ENCODE measurements at places on chromosomes 7 and 10.

DNA sequence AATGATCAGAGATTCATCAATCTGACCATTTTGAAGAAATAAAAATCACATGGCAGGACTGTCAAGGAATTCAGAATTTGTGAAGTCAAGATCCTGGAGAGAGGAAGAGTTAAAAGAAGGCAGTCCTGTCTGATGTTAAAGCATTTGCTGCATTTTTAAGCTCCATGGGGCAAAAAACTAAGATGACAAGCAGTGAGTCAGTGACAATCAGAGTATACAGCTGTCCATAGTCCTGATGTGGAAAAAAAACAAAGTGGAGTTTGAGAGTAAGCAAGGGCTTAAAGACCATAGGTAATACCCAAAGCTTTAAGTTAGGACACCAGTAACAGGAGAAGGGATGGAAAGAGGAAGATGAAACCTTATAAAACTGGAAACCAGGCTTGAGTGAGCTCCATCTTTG is 412.7 kb upstream of the ANKRD30A start:
- no peaks in the 10 kb centered on the region for H3K27me3 ChIP-seq
- no peaks in the 10 kb centered on the region for H3K4me1 ChIP-seq
- DNase-seq, result no peak
- no peaks in the 10 kb centered on the region for H3K36me3 ChIP-seq

GRCh38 chr10:131693766-131694165 is 207.0 kb upstream of the PPP2R2D start:
- H3K4me1 ChIP-seq, result no peaks in the 10 kb centered on the region
- H3K27me3 ChIP-seq, result no peaks in the 10 kb centered on the region
- H3K36me3 ChIP-seq, result no peaks in the 10 kb centered on the region
- H3K27ac ChIP-seq, result no peak overlapping the region
- no peak overlapping the region for H3K4me3 ChIP-seq

DNA sequence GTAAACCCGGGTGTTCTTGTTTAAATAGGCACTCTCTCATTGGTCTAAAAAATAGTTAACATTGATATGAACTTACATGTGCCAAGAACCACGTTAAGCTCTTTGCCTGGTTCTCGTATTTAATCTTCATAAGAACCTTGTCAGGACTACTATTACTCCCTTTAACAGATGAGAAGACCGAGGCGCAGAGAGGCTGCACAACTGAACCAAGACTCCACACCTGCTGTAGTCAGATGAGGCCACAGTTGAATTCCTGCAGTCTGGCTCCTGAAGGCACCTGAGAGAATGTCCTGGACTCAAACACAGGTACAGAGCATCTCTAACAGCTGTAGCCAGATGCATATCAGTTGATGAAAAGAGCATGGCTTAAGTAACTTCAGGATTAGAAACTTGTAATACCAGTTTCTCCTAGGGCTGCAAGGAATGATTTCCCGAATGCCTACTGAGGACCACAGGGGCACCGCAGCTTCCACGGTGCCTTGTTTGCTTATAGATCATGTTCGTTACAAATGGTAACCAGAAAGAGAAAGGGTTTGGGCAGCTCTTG is 9.5 kb downstream of the DDC start:
- H3K27ac ChIP-seq, result no peak overlapping the region
- H3K36me3 ChIP-seq, result no peaks in the 10 kb centered on the region
- no peak overlapping the region for H3K4me3 ChIP-seq
- no peak for DNase-seq

DNA sequence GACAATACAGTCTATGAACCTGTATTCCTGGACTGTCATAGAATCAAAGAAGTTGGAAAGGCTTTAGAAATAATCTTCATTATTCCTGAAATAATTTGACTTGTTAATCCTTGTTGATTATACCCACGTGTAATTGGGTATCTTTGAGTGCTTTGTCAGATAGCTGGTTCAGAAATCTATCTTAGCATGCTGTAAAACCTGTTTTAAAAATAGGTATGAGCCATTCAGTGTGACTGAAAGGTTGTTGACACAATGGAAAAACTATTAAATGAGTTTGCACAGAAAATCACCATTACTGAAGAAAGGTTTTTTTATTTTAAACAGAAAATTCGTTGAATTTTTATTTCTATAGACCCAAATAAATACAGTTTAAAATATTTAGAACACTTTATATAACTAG is 38.7 kb downstream of the PHTF2 start:
- H3K27ac ChIP-seq, result no peak overlapping the region
- H3K27me3 ChIP-seq, result no peaks in the 10 kb centered on the region
- no peaks in the 10 kb centered on the region for H3K36me3 ChIP-seq
- DNase-seq, result no peak

DNA sequence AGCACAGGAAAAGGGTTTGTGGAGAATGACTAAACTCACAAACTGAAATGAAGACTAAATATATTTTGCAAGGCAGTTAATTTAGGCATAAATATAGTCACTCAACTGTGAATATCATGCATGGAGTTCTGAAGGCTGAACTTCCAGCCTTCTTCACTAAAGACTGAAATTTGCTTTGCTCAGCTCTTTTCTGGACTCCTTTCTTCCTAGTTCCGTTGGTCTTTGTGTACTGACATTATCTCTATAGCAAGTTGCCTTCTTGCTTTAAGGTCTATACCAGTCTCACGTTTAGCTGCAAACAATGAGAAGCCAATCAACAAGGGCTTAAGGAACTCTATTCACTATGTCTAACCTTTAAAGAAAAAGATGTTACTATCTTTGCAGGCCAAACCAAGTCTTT is 22.6 kb downstream of the GARIN1A start:
- DNase-seq, result no peak
- H3K4me1 ChIP-seq, result peaks cover 7% of the 10 kb centered on the region
- peaks cover 40% of the 10 kb centered on the region for H3K27me3 ChIP-seq
- H3K36me3 ChIP-seq, result no peaks in the 10 kb centered on the region
- H3K27ac ChIP-seq, result no peak overlapping the region

DNA sequence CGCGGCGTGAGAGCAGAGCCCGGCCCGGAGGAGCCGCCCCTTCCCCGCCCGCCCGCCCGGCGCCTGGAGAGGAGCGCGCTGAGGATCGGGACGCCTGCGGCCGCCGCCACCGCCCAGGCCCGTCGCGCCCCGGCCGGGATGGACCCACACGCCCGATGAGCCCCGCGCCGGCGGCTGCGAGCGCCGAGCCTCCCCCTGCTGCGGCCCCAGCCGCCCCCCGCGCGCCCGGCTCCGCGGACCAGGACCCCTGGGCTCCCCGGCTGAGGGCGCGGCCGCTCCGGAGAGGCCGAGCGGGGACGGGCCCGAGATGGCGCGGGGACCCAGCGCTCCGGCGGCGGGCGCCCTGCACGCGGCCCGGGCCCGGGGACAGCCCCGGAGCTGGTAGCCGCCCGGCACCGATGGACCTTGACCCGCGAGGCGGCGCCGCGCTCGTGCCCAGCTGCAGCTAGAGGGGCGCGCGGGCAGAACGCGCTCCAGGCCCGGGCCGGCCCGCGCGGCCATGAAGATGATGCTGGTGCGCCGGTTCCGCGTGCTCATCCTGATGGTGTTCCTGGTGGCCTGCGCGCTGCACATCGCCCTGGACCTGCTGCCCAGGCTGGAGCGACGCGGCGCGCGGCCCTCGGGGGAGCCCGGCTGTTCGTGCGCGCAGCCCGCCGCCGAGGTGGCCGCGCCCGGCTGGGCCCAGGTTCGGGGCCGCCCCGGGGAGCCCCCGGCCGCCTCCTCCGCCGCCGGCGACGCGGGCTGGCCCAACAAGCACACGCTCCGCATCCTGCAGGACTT is 520 bp downstream of the FAM20C start:
- no peaks in the 10 kb centered on the region for H3K36me3 ChIP-seq
- no peak overlapping the region for H3K4me3 ChIP-seq
- peaks cover 31% of the 10 kb centered on the region for H3K27me3 ChIP-seq

DNA sequence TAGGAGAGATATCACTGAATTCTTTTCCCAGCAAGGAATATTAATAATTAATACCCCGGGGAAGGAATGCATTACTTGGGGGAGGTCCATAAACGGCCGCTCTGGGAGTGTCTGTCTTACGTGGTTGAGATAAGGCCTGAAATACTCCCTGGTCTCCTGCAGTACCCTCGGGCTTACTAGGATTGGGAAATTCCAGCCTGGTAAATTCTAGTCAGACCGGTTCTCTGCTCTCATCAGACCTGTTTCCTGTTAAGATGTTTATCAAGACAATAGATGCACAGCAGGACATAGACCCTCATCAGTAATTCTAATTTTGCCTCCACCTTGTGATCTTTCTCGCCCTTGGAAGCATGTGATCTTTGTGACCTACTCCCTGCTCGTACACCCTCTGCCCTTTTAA is 162.8 kb upstream of the KCND2 start:
- no peak overlapping the region for H3K4me3 ChIP-seq
- no peaks in the 10 kb centered on the region for H3K36me3 ChIP-seq
- no peaks in the 10 kb centered on the region for H3K4me1 ChIP-seq
- no peak for DNase-seq
- H3K27me3 ChIP-seq, result no peaks in the 10 kb centered on the region

- no peaks in the 10 kb centered on the region for H3K27me3 ChIP-seq
- no peaks in the 10 kb centered on the region for H3K36me3 ChIP-seq
- no peak overlapping the region for H3K27ac ChIP-seq
- H3K4me3 ChIP-seq, result no peak overlapping the region
Measured at GRCh38 chr10:3530783-3531645, 254.0 kb downstream of the KLF6 start.

GRCh38 chr7:50359258-50359994 is 54.9 kb downstream of the IKZF1 start:
- DNase-seq, result no peak
- H3K36me3 ChIP-seq, result peaks cover 89% of the 10 kb centered on the region
- H3K27ac ChIP-seq, result peak overlapping the region; percentile 96
- H3K27me3 ChIP-seq, result no peaks in the 10 kb centered on the region

- H3K4me3 ChIP-seq, result no peak overlapping the region
- H3K27me3 ChIP-seq, result no peaks in the 10 kb centered on the region
- no peaks in the 10 kb centered on the region for H3K4me1 ChIP-seq
- no peaks in the 10 kb centered on the region for H3K36me3 ChIP-seq
- DNase-seq, result no peak
- H3K27ac ChIP-seq, result no peak overlapping the region
Measured at GRCh38 chr7:79361214-79361613, 92.3 kb downstream of the MAGI2 start.

GRCh38 chr7:74587435-74588126 is 69.9 kb upstream of the GTF2I start:
- H3K4me1 ChIP-seq, result no peaks in the 10 kb centered on the region
- no peak overlapping the region for H3K27ac ChIP-seq
- DNase-seq, result no peak
- no peak overlapping the region for H3K4me3 ChIP-seq

- DNase-seq, result no peak
- H3K4me1 ChIP-seq, result no peaks in the 10 kb centered on the region
- H3K36me3 ChIP-seq, result no peaks in the 10 kb centered on the region
- no peaks in the 10 kb centered on the region for H3K27me3 ChIP-seq
Measured at GRCh38 chr10:116298586-116298985, 25.6 kb upstream of the GFRA1 start.

DNA sequence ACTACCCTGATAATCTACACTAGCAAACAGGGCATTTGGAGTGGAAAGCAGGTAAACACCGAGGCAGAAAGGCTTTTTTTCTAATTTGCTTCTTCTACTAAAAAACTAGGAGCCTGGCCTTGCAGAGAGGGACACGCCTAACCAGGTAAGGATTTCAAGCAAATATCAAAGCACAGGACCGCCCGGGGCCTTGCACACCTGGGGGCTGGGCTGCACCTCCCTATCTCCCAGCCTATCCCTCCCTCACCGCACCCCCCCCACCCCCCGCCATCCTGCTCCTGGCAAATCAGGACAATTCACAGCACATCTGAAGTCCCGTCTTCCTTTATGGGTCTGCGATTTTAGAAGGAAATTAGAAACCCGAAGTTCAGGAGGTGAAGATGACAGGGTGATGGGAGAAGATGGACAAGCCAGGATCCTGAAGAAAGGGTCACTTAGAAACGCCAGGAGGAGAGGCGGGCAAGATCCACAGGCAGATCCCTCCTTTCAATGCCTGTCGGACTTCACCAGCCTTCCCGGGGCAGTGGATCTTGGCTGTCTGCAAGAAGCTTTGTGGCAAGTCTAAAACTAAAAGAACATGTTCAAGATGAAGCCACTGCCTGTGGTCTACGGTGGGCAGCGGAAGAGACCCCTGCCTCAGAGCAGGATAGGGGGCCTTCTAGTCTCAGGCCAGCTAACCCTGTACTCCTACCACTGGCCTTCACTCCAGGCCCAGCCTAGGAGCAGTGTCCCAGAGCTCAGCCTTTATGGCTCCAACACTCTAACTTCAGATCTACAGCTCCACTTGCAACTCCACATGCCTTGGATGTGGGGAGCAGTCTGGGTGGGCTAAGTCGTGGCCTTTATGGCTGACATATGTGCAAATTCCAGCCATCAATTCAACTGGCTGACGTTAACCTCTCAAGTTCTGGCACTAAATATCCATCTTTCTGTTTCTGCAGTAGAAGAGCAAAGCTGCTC is 43.9 kb downstream of the TNS3 start:
- no peaks in the 10 kb centered on the region for H3K4me1 ChIP-seq
- H3K27me3 ChIP-seq, result no peaks in the 10 kb centered on the region
- no peak overlapping the region for H3K4me3 ChIP-seq
- no peak overlapping the region for H3K27ac ChIP-seq
- no peaks in the 10 kb centered on the region for H3K36me3 ChIP-seq

DNA sequence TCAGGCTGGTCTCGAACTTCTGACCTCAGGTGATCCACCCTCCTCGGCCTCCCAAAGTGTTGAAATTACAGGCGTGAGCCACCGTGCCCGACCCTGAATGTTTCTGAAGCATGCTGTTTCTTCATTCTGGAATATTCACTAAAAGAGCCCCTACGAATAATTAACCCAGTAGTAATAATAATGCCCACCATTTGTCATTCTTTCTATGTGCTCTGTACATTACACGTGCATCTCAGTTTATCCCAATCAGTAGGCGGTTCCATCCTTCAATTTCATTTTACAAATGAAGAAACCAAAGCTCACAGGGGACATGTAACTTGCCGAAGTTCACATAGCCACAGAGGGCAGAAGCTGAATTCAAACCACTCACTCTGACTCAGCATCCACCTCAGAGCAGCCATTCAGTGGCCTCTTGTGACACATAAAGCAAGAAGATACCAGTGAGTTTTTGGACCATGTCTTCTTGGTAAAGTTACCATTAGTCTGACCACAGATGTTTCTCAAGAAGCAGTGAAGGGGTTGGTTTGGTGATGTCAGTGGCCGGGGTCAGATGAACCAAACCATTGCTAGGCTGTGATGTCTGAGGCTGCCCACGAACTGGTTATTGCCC is 71.9 kb upstream of the DUSP5 start:
- no peak overlapping the region for H3K27ac ChIP-seq
- H3K4me1 ChIP-seq, result peaks cover 7% of the 10 kb centered on the region
- H3K36me3 ChIP-seq, result no peaks in the 10 kb centered on the region

GRCh38 chr10:29493697-29494096 is 141.1 kb downstream of the SVIL start:
- H3K27me3 ChIP-seq, result no peaks in the 10 kb centered on the region
- no peaks in the 10 kb centered on the region for H3K4me1 ChIP-seq
- H3K36me3 ChIP-seq, result peaks cover 36% of the 10 kb centered on the region
- no peak overlapping the region for H3K4me3 ChIP-seq

GRCh38 chr10:100186253-100187212 is 704 bp upstream of the ERLIN1 start:
- peak overlapping the region; percentile 80 for H3K4me3 ChIP-seq
- peaks cover 16% of the 10 kb centered on the region for H3K36me3 ChIP-seq
- peak overlapping the region; percentile 81 for H3K27ac ChIP-seq
- DNase-seq, result no peak
- no peaks in the 10 kb centered on the region for H3K27me3 ChIP-seq
- H3K4me1 ChIP-seq, result peaks cover 22% of the 10 kb centered on the region

GRCh38 chr10:71513540-71513853 is 116.8 kb downstream of the CDH23 start:
- no peaks in the 10 kb centered on the region for H3K36me3 ChIP-seq
- H3K4me3 ChIP-seq, result no peak overlapping the region
- no peaks in the 10 kb centered on the region for H3K27me3 ChIP-seq
